ENCODE measurements at places on chromosomes 11 and 22.

- peak; percentile 55 for DNase-seq
These were observed at the start of gene DAGLA for GRCh38 chr11:61679893-61680621. Gene DAGLA (plus strand): TSS chr11:61680391. CDS start chr11:61720156, 39,765 bp downstream.

GRCh38 chr11:118605116-118605867 lies 2.1 kb upstream of the PHLDB1 start:
- no peak for DNase-seq

DNA sequence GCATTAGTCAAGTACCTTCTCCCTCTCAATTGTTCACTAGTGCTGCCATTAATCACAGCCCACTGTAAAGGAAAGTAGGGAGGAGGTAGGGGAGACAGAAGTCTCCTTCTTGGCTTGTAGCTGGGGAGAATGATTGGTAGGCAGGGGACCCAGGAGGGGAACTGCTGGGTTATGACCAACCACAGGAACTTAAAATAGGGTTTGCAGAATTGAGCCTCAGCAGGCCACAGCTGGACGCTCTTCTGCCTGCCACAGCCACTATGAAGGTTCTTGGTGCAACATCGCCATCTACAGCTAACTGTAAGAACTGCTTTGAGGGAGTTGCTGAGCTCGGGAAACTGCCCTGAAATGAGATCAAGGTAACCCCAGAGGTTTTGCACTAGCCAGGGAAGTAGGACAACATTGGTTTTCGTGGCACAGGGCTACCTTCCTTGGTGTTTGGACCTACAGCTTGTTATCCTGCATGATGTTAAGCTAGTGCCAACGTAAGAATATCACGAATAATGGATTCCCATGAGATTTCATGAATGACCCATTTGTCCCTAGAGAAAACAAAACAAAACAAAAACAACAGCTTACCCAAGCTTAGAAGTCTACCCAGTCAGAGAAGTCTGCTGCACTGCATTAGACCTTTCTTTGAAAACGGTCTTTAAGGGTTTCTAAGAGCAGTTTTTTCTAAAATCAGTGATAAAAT lies 787.1 kb upstream of the API5 start:
- peak; percentile 15 for DNase-seq

DNA sequence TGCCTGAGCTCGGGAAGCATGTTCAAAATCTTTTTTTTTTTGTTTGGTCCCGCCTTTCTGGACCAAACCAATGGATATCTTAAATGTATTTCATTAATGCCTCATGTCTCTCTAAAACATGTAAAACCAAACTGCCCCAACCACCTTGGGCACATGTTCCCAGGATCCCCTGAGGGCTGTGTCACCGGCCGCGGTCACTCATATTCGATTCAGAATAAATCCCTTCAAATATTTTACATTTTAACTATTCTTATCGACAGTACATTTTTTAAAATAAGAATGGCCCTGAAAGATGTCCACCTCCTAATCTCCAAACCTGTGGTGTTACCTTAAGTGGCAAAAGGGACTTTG lies 2.1 kb downstream of the RNH1 start:
- no peak for DNase-seq

DNA sequence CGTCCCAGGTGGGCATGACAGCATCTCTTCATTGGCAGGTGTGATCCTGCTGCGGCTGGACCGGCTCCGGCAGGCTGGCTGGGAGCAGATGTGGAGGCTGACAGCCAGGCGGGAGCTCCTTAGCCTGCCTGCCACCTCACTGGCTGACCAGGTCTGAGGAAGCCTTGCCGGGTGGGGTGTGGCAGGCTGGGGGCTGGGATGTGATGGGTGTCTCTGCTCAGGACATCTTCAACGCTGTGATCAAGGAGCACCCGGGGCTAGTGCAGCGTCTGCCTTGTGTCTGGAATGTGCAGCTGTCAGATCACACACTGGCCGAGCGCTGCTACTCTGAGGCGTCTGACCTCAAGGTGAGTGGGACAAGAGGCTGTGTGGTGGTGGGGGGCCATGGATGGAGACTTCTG lies 3.5 kb downstream of the LARGE2 start:
- DNase-seq: no peak

DNA sequence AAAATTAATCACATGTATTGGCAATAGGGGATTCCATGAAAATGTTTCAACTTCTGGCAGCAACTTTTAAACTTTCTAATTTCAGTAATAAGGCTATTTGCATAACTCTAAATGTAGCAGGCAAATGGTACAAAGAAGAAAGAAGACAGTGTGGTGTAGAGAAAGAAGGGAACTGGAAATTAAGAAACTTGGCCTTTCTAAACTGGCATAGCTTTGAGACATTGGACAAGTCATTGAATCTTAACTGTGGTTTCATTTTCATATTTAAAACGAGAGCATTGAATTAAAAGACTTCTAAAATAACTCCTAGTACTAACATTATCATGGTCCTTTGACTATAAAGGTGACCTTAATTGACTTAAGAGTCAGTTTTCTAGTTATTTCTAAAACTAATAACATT lies 125.0 kb downstream of the UVRAG start:
- DNase-seq: no peak

DNA sequence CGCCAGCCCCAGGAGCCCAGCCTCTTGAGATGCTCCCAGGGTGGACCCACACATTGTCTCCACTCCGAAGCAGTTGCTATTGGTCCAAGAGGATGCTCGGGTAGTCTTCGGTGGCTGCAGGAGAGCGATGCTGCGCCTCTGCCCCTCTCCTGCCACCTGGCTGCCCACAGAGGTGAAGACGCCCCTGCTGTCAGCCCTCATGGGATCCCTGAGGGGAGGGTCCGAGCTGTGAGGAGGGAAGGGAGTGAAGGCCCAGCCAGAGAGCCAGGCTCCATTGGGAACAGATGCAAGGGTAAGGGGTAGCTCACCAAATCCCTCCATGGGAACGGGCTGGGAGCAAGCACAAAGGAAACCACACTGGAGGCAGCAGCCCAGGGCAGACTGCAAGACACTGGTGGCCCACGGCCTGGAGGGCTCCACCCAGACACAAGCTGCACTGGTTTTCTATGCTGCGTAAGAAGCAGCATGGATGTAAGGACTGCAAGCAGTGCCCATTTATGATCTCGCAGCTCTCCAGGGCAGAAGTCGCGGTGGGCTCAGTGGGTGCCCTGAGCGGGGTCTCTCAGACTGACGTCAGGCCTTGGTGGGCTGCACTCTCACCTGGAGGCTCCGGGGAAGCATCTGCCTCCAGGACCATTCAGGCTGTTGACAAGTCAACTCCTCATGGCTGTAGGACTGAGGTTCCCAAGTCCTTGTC lies 15.7 kb downstream of the TSPAN32 start:
- DNase-seq: no peak

DNA sequence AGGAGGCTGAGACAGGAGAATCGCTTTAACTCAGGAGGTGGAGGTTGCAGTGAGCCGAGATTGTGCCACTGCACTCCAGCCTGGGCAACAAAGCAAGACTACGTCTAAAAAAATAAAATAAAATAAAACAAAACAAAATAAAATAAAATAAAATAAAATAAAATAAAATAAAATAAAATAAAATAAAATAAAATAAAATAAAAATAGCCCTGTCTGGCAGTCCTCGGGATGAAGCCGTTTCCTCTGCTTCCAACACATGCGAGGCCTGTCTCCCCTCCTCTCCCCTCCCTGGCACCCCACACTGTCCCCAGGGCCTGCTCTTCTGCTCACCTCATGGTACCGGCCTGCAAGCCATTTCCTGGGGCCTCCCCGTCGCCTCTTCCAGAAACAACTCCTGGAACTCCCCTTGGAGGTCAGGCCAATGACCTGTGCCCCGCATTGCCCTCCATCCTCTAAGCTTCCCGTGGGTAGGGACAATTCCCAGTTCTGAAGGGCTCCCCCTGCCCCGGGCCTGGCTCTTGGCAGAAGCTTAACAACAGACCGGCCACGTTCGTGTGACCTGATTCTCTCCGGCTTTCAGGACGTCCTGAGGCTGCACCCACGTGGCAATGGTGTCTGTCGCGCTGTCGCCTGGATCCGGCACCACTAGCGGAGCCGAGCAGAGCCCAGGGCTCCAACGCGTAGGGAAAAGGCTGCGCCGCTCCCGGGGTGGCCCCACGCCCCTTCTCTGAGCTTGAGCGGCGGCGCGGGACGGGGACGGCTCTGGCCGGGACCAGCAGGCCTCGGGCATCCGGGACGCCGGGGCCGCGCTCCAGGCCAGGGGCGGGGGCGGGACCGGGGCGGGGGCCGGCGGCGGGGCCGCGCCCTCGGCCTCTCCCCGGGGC lies 456 bp upstream of the PARVB start:
- peak; percentile 22 for DNase-seq

DNA sequence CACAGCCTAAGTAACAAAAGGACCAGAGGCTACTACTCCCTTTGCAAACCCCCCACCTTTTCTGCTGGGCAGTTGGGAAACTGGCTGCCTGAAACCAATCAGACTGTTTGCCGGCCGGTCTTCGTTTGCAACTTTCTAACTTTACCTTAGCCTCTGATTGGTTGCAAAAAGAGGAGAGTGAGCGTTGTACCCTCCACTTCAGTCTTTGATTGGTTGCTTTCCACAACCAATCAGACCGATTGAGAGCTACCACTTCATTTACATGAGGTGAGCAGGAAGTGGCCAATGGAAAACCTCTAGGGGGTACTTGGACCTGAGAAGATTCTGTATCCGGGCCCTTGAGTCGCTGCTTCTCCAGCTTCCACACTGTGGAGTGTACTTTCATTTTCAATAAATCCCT lies 18.8 kb upstream of the CLNS1A start:
- DNase-seq: no peak

DNA sequence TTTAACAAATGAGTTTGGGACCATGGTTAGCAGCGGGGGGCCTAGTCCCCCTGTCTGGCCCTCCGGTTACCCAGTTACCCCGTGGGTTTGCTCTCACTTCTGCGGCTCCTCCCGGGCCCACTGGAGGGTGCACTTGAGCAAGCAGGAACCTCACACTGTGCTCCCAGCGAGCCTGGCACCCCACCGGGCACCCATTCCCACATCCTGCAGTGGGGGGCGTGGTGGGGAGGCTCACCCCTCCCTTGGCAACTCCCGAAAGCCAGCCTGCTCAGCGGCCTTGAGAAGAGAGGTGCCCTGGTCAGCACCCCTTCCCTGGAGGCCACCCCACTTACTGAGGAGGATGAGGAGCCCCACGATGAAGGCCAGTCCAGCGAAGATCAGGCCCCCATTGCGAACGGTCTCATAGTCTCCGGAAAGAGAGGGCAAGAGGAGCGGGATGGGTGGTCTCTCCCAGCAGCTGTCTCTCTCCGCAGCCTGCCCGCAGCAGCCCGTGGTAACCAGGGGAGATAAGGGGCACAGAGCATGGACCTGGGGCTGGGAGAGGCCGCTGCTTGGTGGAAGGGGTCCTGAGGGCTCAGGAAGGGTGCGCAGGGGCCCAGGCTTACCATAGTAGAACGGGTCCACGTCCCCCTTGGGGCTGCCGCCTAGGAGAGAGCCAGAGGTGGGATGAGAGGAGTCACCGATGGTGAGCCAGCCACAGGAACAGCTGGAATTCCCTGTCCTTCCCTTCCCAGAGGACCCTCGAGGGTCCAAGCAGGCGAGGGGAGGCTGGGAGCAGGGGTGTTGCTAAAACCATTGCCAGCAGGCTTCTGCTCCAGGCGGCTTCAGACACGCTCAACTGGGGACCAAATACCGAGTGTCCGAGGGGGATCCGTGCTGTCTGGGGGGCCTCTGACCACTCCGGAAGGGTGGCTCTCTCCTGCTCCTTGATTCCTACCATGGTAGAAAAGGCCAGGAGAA lies 2.2 kb downstream of the FXYD2 start:
- no peak for DNase-seq

DNA sequence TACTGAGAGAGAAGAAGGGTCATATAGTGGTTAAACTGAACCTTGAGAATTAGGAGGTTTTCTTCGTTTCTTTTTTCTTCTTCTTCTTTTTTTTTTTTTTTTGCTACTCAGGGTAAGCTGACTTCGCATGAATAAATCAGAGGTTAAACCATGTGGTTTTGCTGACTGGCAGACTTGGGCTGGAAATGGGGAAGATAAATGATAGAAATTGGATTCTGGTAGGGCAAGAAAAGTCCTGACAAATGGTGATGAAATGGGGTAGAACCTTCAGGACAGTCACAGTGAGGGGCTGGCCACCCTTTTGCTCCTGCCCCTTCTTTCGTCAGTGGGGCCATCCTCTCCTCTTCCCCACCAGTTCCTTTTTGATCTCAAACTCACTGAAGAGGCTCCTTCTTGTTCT lies 1.6 kb upstream of the SWAP70 start:
- no peak for DNase-seq

GRCh38 chr11:79333355-79333754 lies 107.5 kb downstream of the TENM4 start:
- DNase-seq: no peak

DNA sequence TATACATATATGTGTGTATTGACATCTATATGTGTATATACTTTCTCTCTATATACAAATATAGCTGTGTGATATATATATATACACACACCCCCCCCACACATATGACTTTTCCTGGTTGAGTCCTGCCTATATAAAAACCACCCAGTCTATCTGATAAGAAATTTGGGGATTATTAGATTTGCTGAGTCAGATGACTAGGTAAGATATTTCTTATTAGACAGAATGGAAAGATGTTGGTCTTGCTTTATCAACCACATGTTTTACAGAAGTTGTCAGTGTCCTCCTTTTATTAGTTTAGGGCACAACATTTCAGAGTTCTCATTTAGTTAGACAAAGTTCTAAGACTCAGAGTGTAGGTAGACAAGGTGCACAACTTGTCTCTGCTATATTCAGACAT lies 953.3 kb downstream of the METTL15 start:
- DNase-seq: no peak

- peak; percentile 52 for DNase-seq
These were observed 10.0 kb downstream of the PPM1F start for GRCh38 chr22:21942407-21943343.

GRCh38 chr11:123428116-123428715 lies 1.9 kb upstream of the GRAMD1B start:
- no peak for DNase-seq

DNA sequence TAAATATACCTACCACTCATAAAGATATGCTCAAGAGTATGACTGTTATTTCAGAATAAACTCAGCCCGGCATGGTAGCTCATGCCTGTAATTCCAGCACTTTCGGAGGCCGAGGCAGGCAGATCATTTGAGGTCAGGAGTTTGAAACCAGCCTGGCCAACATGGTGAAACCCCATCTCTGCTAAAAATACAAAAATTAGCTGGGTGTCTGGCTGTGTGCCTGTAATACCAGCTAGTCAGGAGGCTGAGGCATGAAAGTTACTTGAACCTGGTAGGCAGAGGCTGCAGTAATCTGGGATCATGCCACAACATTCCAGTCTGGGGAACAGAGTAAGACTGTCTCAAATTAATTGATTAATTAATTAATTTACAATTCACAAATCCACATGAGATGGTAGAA lies 208.2 kb upstream of the PDGFD start:
- DNase-seq: no peak

GRCh38 chr11:114148013-114148382 lies 88.5 kb downstream of the ZBTB16 start:
- no peak for DNase-seq

- DNase-seq: no peak
These were observed 16.7 kb upstream of the SYT12 start for GRCh38 chr11:67006029-67006884.

GRCh38 chr22:20956258-20957101 lies 10.6 kb upstream of the AIFM3 start:
- DNase-seq: no peak

- DNase-seq: no peak
These were observed 62.9 kb upstream of the CSNK2A3 start for GRCh38 chr11:11415901-11416300.

GRCh38 chr11:613369-613968 lies 2.3 kb downstream of the IRF7 start:
- peak; percentile 35 for DNase-seq
